ENCODE measurements at places on chromosomes 13 and 19. TPM values are rescaled to one million over a fixed set of nuclear protein-coding genes. Genes with fewer than 3 reads are reported as not detected.

The PABPC3 gene
- 0.09 TPM for total RNA-seq

The RASAL3 gene
- total RNA-seq = 18.0 TPM

The SRRM5 gene
- total RNA-seq = under 0.01 TPM

The GPR108 gene
- 38.6 TPM for total RNA-seq

The ALOX5AP gene
- total RNA-seq = 0.11 TPM

The CLIP3 gene
- 2.8 TPM for total RNA-seq

The MIA gene
- total RNA-seq = not detected

The PEAK3 gene
- total RNA-seq = 0.22 TPM

The OXGR1 gene
- total RNA-seq = not detected

The LRRC63 gene
- total RNA-seq = not detected

The MARK4 gene
- 14.7 TPM for total RNA-seq

The BBC3 gene
- total RNA-seq = 12.2 TPM

The LGALS16 gene
- not detected for total RNA-seq

The S1PR4 gene
- 0.87 TPM for total RNA-seq

The NCAN gene
- not detected for total RNA-seq

The SELENOV gene
- not detected for total RNA-seq

The SYT5 gene
- total RNA-seq = not detected

The CSNK1G2 gene
- 55.8 TPM for total RNA-seq

The F2RL3 gene
- 4.4 TPM for total RNA-seq
